ENCODE measurements at places on chromosomes 12 and 14.

- no peak for DNase-seq
Measured at GRCh38 chr12:113364698-113365097, 6.3 kb downstream of the PLBD2 start.

DNA sequence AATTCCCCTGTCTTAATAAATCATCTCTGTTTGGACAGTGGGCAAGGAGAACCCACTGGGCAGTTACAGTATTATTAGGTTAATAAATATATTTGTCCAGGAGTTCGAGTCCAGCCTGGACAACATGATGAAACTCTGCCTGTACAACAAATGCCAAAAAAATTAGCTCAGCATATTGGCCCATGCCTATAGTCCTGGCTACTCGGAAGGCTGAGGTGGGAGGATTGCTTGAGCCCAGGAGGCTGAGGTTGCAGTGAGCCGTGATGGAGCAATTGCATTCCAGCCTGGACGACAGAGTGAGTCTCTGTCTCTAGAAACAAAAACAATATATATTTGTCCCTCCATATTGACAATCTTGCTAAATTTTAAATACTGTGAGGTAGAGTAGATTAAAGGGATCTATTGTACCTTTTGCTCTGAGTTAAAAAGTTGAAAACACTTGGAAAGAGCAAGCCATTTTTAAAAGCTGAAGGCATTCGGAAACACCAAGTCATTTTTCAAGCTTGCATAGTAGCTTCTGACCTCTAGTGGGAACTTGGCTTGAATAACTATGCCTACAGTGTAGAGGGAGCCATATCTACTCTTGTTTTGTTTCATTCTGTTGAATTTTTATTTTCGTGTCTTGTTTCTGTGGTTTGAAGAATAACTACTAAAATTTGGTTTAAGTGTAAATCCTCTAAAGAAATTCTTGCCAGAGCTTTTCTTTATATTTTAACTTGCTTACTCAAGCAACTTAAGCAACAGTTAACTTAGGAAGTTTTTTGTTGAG lies 14.6 kb upstream of the EEA1 start:
- no peak for DNase-seq

GRCh38 chr12:75705749-75706711 lies 194.6 kb upstream of the KRR1 start:
- no peak for DNase-seq

GRCh38 chr12:93514853-93515252 lies 47.5 kb downstream of the MRPL42 start:
- no peak for DNase-seq

GRCh38 chr14:100103250-100104005 lies 38.2 kb downstream of the EVL start:
- no peak for DNase-seq

DNA sequence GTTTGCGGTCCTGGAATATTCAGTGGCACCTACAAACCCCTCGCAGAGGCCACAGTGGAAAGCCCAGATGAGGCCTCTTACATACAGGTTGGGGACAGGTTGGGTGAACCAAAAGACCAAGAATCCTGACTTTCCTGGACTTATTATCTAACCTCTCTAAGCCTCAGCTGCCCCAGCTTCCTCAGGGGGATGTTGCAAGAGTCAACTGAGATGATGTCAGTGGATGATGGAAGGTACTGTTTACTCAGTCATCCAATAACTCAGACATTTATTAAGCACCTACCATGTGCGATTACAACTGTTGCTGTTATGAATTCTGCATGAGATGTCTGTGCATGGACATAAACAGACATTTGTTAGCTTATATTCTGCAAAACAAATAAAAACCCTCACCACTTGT lies 72.8 kb downstream of the RFX4 start:
- no peak for DNase-seq

GRCh38 chr12:83477696-83478095 lies 791.0 kb downstream of the TMTC2 start:
- no peak for DNase-seq

- no peak for DNase-seq
Measured at GRCh38 chr12:14621826-14622225, 54.1 kb upstream of the PLBD1 start.

GRCh38 chr14:22610931-22611330 lies 12.8 kb downstream of the ABHD4 start:
- no peak for DNase-seq

- no peak for DNase-seq
Measured at GRCh38 chr12:4045786-4046494, 172.7 kb upstream of the PARP11 start.

GRCh38 chr14:88069677-88070076 lies 64.7 kb downstream of the GPR65 start:
- no peak for DNase-seq

DNA sequence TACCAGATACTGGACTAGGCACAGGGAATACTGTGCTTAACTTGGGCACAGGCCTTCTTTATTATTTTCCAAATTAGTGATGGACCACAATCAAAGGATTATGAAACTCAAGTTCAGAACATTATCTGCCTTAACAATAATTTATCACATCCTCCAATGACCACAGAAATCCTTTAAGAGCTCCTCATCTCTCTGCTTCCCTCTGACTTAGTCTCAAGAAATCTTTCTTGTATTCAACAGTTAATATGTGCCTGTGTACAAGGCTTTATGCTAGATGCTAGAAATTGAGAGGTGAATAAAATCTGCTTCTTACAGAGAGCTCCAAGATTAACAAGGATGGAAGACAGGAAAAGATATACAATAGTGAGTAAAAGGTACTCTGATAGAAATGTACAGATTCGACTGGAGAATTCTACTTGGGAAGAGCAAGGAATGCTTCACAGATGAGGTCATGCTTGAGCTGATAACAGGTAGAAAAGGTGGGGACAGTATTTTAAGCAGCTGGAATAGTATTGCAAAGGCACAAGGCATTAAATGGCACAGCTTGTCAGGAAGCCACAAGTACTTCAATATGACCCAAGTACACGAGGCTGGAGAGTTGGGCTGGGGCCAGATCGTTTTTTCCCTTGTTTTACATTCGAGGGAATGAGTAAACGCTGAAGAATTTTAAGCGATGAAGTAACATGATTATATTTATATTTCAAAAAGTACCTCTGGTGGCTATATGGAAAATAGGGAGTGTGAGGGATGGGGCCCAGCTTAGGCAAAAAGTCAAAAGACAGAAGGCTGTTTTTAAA lies 55.1 kb upstream of the ARID2 start:
- DNase-seq = no peak

- DNase-seq = no peak
Measured at GRCh38 chr12:115273456-115273855, 589.5 kb upstream of the TBX3 start.

DNA sequence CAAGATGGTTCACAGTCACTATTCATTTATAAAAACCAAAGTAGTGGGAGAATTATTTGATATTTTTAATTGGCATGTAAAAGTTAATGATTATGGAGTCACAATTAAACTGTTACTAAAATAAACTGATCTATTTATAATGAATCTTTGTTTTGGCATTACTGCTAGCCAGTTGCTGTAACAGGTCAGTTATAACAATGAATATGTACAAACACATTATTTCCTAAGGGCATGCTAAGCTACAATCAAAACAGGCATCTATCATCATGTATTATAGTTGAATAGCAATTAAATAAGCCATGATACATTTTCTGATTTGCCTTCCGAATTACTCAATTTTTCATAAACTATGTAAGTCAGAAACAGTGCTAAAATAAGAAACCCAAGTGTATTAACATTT lies 518.3 kb downstream of the SLC16A7 start:
- no peak for DNase-seq

- DNase-seq = no peak
Measured at GRCh38 chr14:95697764-95698163, 11.5 kb downstream of the TCL1B start.

- DNase-seq = no peak
Measured at GRCh38 chr12:2160043-2160442, 107.3 kb downstream of the CACNA1C start.

GRCh38 chr12:105227879-105228278 lies 8.1 kb downstream of the APPL2 start:
- DNase-seq = no peak

GRCh38 chr12:91367234-91367849 lies 184.7 kb upstream of the DCN start:
- no peak for DNase-seq

DNA sequence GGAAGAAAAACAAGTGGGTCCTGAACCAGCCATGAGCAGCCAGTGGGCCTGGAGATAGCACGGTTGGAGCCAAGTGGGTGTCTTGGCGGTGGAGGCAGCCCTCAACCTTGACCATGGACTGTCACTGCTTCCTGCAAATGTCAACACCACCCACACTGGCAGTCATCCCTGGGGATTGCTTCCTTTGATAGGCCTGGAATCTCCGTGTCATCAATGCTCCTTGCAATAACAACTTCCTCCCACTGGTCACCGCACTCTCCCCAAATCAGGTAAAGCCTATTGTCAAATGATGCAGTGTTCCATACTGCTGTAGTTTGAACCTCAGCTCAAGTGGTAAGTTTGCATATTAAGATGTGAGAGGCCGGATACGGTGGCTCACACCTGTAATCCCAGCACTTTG lies 129.1 kb downstream of the NTF3 start:
- DNase-seq = no peak

DNA sequence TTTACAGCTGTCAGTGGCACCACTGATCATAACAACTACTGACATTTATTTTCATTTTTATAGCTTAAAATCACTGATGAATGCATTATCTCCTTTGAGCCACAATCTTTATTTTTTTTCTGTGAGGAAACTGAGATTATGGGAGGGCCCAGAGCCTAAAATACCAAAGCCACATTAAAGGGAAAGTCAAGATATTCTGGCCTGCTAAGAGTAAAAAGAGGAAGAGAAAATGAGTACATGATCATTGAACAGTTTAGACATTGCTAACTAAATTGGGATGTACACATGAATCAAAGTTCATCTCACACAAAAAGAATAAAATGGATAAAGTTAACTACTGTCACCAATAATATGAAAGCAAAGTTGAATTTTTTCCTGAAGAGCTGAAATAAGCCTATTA lies 170.5 kb upstream of the GARIN2 start:
- DNase-seq = no peak

- no peak for DNase-seq
Measured at GRCh38 chr12:71627438-71628002, 36.1 kb downstream of the ZFC3H1 start.

DNA sequence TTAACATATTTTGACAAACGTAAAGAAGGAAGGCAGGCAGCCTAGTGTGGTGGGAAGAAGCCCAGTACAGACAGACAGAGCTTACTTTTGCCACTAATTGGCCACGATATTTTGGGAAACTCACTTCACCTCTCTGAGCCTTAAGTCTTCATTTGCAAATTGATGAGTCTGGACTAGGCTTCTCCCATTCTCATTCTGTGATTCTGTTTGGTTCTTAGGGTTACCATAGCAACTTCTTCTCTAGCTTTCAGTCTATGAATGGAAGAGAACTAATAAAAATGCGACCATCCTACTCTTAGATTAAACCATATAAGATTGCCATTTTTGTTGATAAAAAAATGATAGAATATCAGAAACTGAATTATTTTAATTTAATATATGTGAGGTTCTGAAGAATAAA lies 210.5 kb downstream of the SNAPC1 start:
- no peak for DNase-seq

- no peak for DNase-seq
Measured at GRCh38 chr12:9971181-9971580, at the start of gene CLEC12A. Gene CLEC12A, plus strand, starts transcription at chr12:9971409. Its CDS starts 188 bp downstream, at chr12:9971597.

GRCh38 chr14:104433401-104434213 lies 146.0 kb upstream of the C14orf180 start:
- no peak for DNase-seq

- no peak for DNase-seq
Measured at GRCh38 chr14:67837011-67837624, 17.5 kb downstream of the RAD51B start.

GRCh38 chr12:117359029-117359845 lies 2.2 kb downstream of the NOS1 start:
- no peak for DNase-seq

- no peak for DNase-seq
Measured at GRCh38 chr14:55361190-55361589, 50.4 kb downstream of the ATG14 start.
